ENCODE measurements at places on chromosomes 12 and 14.

- DNase-seq, result peak; percentile 70
These were observed 637 bp downstream of the PTMS start for GRCh38 chr12:6766651-6767349.

GRCh38 chr14:32224737-32225377 lies 21.8 kb upstream of the RNU6-8 start:
- peak; percentile 68 for DNase-seq

- no peak for DNase-seq
These were observed 713 bp downstream of the FRMD6 start for GRCh38 chr14:51652168-51653078.

DNA sequence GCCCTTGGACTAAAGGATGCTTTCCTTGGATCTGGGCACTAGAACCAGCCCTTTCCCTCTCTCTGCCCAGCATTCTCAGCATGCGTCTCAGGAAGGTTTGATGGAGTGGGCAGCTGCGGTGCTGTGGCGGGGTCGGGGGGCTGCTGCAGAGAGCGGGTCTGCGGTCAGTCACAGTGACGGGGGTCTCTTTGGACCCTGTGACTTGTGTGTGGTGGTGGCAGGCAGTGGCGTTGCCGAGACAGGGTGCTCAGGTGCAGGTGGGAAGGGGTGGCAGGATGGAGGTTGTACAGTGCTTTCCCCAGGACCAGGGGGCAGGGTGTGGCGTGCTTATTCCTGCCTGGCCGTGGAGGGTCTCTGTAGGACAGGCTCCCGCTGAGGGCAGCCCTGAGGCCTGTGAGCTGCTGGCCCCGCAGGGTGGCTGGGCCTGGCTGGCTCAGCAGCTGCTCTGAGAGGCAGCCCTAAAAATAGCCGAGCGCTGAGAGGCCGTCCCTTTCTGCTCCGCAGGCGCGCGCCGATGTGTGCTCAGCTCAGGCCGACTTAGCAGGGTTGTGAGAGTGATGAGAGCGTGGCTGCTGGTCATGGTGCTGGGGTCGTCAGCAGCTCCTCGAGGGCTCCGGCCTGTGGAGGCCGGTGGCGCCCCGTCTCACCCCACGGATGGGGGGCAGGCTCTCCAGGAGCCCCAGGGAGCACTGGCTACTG lies 9.7 kb downstream of the PACS2 start:
- DNase-seq, result peak; percentile 34

- DNase-seq, result no peak
These were observed 3.9 kb upstream of the AMHR2 start for GRCh38 chr12:53419756-53420155.

- DNase-seq, result no peak
These were observed 10.9 kb downstream of the CLEC7A start for GRCh38 chr12:10119066-10119465.

DNA sequence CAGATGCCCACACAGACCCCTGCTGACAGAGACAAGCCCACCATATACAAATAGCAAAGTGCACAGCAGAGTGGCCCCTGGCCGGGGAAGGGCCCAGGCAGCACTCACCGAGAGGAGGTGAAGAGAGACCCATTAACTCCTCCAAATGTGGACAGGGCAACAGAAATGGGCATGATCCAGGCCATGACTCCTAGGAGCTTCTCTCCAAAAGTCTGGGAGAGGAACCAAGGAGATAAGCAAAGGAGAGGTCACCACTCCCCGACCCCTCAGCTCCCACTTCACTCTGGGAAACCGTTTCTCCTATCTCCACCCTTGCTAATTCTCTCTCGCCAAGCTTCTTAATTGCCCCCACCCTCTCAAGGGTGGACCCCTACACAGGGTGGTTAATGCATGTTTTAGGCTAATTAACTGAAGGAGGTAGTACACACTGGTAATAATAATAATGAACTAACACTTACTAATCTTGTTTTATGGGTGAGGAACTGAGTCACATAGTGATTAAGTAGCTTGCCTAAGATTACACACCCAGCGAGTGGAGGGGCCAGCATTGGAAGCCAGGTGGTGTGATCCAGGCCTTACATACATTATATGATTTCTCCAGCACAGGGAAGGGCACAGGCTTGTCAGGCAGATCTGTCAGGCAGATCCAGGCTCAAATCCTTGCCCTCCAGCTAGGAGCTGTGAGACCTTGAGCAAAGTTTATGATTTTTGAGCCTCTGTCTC lies 18.9 kb upstream of the CEBPE start:
- DNase-seq, result no peak

GRCh38 chr12:48007206-48007605 lies 2.9 kb upstream of the COL2A1 start:
- DNase-seq, result no peak

GRCh38 chr14:26289891-26290486 lies 307.8 kb downstream of the NOVA1 start:
- peak; percentile 57 for DNase-seq

GRCh38 chr12:108090107-108090899 lies 38.8 kb upstream of the WSCD2 start:
- DNase-seq, result no peak

DNA sequence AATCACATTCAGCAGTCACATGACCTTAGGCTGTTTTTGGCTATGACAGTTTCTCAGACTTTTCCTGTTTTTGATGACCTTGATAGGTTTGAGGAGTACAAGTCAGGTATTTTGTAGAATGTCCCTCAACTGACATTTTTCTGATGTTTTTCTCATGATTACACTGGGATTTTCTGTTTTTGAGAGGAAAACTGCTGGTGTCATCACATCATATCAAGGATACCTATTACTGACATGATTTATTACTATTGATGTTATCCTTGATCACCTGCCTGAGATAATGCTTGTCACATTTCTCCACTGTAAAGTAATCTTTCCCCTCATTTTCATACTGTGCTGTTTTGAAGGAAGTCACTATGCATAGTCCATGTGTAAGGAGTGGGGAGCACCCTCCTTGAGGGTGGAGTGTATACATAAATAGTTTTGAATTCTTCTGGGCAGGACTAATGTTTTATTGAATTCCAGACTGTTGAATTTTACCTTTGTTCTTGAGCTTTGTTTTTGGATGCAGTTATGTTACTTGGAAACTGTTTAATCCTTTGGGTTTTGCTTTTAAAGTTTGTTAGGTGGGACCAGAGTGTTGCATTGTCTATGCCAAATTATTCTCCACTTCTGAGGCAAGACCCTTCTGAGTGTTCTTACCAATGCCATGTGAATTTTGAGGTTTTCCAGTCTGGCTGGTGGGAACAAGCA lies 444.5 kb upstream of the FAR2 start:
- peak; percentile 25 for DNase-seq

DNA sequence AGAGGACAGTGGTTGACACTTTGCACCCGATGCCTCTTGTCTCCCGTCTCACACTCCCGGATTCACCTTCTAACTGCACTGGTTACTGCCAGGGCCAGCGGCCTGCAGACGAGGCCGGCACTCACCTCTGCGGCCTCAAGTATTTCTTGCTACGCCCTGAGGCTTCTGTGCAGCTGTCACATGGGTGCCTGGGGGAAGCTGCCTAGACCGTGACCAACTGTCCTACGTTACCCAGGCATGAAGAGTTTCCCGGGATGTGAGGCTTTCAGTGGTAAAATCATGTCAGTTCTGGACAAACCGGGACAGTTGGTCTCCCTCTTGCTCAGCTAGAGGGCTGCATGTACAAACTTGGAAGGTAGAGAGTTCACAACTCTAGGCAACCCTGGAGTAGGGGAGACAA lies 274.5 kb downstream of the GLT1D1 start:
- no peak for DNase-seq

- DNase-seq, result no peak
These were observed 15.1 kb downstream of the DDX51 start for GRCh38 chr12:132129007-132129406.

DNA sequence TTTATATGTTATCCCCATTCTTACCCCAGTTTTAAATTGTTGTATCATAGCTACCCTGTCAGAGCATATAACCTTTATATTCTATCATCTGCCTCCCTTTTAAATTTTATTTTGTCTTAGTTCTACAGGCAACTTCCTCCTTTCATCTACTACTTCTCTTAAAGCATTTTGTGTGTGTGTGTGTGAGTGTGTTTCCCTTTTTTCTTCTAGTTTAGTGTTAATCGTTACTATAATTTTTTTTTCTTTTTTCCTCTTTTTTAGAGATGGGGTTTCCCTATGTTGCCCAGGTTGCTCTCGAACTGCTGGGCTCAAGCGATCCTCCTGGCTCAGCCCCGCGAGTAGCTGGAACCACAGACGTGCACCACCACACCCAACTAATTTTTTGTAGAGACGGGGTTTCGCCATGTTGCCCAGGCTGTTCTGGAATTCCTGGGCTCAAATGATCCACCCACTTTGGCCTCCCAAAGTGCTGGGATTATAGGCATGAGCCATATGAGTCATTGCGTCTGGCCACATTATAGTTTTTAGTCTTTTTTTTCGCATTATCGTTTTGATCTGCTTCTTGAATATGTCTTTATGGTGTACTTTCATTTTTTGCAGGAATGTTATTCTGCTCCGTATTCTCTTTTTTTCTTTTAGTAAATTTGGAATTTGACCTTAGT lies 33.1 kb upstream of the FBXO34 start:
- no peak for DNase-seq

DNA sequence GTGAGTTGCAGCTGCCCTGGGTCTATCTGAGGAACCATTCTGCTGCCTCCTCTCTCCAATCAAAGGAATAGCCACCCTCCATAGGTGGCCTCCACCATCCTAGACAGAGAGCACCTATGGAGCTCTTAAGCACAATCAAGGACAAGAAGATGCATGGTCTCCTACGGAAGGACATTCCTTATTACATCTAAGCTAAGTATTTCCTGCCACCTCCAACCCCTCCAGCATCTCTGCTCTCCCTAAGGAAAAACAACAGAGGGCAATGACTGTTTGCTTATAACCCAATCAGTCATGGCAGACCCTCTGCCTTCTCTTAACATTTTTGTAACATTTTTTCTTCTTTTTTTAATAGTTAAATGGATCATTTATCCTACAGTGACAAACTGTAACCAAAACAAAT lies 14.8 kb upstream of the OR6J1 start:
- DNase-seq, result no peak
